ENCODE measurements at places on chromosomes 3 and 15. TPM values are rescaled to one million over a fixed set of nuclear protein-coding genes. Genes with fewer than 3 reads are reported as not detected.

Gene MED12L
- total RNA-seq, result 0.47 TPM

Gene MAP2K5
- total RNA-seq, result 29.0 TPM

Gene AGTR1
- total RNA-seq, result not detected

- DNase-seq, result no peak
These were observed 28.3 kb downstream of the SPESP1 start for GRCh38 chr15:68958597-68958996.

DNA sequence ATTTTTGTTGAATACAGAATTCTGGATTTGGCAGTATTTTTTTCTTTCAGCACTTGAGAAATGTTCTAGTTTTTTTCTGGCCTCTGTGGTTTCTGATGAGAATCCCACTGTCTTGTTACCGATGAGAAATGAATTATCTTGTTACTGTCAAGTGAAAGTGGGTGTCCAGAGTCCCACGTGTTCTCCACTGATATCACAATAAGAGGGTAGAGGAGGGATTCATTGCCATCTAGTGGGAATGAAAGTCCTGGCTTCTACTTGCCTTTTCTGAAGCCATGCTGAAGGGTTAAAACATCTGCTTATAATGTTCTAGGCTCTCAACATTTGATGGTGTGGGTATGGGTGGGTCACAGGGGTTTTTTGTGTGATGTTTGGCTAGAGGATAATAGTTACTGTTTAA lies 66.1 kb downstream of the SEC22A start:
- DNase-seq, result no peak

DNA sequence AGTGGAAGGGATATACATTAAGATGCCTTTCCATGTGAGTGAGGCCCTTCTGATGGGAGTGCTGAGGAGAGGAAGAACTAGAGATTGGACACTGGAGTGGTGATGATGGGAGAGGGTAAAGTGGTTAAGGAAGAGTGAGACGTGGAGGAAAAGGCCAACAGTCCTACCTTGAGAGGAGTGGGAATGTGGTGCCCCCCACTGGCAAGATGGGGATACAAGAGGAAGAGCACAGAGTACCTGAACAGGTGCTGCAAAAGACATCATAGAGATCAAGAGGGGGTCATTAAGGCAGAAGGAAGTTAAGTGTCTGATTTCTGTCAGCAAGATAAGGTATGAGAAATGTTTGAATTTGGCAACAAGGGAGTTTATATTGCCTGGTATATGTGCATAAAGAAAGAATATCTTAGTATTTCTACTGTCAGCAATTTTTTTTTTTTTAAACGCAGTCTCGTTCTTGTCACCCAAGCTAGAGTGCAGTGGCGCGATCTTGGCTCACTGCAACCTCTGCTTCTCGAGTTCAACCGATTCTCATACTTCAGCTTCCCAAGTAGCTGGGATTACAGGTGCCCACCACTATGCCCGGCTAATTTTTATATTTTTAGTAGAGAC lies 34.0 kb downstream of the ARIH2 start:
- DNase-seq, result peak; percentile 54

GRCh38 chr15:51205050-51205975 lies 110.6 kb upstream of the TNFAIP8L3 start:
- peak; percentile 78 for DNase-seq

DNA sequence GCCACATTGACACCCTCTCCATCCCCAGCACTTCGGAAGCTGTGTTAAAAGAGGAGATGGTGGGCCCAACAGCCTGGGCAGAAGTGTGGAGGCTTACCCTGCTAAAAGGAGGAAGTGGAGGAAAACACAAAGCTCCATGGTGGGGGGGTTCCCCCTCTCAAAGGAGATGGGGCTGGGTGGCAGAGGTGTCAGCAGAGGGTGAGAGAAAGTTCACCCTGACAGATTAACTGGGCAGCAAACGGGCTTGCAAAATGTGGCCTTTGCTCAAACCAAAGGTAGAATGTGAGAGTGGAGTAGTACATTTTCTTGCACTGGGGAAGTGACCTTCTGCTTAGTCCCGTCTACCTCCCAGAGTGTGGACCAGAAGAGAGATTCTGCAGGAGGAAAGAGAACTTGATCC lies 44.7 kb downstream of the MYO1E start:
- no peak for DNase-seq

GRCh38 chr3:43895573-43895972 lies 204.8 kb downstream of the ABHD5 start:
- DNase-seq, result no peak

- no peak for DNase-seq
These were observed at the start of gene ACOX2 for GRCh38 chr3:58536501-58537411. Gene ACOX2 (minus strand): TSS chr3:58537190. CDS start chr3:58535106, 2,084 bp downstream.

DNA sequence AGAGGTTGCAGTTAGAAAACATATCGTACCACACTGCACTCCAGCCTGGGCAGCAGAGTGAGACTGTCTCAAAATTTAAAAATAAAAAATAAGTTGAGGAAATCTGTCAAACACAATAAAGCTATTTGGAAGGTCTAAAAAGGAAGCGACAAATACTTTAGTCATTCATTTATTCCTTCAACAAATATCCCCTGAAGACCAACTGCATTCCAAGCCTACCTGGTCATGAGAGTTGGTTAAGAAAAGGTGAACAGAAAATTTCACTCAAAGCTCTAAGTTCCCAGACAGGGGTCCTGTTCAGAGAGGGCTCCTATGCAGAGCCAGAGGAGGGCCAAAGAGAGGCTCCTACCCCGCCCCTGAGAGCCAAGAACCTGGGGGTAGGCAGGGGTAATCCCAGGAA lies 15.4 kb upstream of the PRKAR2A start:
- DNase-seq, result no peak

- no peak for DNase-seq
These were observed 263.2 kb downstream of the NR2F2 start for GRCh38 chr15:96593735-96594134.

DNA sequence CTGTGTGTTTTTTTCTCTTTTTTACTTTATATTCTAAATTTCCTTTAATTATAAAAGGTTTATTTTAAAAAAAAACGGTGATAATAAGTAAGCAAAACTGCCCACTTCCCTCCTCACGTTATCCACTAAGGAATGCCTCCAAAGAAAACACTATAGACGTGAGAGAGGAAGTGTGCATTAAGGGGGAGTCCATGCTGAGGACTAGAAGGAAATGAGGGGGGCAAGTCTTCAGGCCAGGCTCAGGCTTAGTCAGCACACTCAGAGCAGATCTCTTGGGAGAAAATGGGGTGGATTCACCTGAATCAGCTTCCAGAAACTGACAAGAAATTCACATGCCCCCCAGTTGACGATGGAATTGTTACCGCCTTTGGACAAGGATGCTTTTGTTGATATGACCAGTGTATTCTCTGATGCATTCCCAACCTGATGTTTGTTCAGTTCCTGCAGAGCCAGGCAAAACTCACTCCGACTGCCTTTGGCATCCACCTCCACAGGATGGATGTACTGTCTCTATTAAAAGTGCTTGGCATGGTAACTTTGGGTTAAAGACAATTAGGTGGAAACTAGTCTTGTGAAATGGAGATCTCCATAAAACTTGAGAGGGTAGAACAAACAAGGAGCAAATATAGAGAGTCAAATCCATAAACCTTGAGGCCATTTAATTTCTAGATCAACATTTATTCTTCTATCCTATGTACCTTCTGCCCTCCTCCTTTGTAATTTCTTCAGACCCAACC lies 167.8 kb downstream of the MYRIP start:
- DNase-seq, result no peak

DNA sequence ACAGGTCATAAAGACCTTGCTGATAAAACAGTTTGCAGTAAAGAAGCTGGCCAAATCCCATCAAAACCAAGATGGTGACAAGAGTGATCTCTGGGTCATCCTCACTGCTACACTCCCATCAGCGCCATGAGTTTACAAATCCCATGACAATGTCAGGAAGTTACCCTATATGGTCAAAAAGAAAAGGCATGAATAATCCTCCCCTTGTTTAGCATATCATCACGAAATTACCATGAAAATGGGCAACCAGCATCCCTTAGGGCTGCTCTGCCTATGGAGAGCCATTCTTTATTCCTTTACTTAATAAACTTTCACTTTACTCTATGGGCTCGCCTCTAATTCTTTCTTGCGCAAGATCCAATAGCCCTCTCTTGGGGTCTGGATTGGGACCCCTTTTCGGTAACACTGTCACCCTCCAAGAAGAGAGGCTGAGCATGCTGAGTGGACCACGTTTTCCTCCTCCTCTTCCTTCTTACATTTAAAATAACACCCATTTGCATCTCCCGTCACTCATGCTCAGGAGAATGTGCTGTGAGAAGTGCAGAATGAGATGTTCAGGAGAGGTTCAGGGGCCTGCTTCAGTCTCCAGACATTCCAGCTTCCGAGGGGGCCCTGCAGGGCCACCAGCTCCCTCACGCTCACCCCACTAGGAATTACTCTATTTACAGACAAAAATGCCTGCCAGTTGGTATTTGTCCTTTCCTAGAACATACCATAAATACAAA lies 47.3 kb downstream of the NSMCE3 start:
- no peak for DNase-seq

GRCh38 chr3:54213907-54214306 lies 91.6 kb downstream of the CACNA2D3 start:
- peak; percentile 58 for DNase-seq

GRCh38 chr3:135081856-135082434 lies 286.9 kb downstream of the EPHB1 start:
- DNase-seq, result no peak

- DNase-seq, result no peak
These were observed 41.5 kb upstream of the PSMD6 start for GRCh38 chr3:64064804-64065203.

DNA sequence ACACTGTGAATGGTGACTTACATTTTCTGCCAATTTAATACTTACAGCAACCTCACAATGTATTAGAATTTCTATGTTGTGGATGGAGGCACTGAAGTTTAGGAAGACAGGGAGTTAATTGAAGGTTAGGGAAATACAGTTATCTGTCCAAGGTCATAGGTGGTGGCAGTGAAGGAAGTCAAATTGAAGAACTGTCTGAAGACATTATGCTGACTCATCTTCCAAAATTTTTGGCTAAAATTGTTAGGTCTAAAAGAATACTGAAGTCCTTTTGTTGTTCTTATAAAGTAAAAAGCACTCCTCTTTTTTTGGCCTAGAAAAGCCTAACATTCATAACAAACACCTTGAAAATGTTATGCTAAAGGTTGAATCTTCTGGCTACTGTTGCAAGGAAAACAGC lies 27.7 kb downstream of the EMC4 start:
- no peak for DNase-seq

All from MCF 10A (cell line).